ENCODE measurements at places on chromosomes 5 and 9. TPM values are rescaled to one million over a fixed set of nuclear protein-coding genes. Genes with fewer than 3 reads are reported as not detected.

Gene IL3
- total RNA-seq, result not detected

Gene INVS
- 9.1 TPM for total RNA-seq

Gene MYMK
- total RNA-seq, result not detected

DNA sequence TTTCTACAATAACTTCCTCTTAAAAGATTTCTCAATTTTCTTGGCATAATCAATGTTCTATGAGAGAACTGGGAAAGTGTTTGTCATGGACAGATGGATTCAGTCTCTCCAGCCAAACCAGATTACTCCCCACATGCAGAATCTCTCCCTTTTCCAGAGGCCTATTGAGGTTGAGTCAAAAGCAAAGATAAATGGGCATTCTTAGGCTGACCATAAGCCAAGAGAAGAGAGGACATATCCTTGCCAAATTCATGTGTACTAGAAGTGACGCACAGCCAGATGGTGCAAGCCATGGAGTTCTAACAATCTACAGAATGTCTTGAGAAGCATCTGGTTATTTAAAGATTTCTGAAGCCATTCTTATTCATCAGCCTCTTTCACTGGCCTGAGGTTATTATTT, 2115.0 kb downstream of the MAT2B start:
- no peak for DNase-seq

- no peak for DNase-seq
Measured at GRCh38 chr9:105232207-105232606, 12.2 kb upstream of the SLC44A1 start.

GRCh38 chr9:127216888-127217217, 47.7 kb upstream of the GARNL3 start:
- DNase-seq, result no peak

- DNase-seq, result no peak
Measured at GRCh38 chr9:131590907-131591844, 45.9 kb downstream of the PRRT1B start.

DNA sequence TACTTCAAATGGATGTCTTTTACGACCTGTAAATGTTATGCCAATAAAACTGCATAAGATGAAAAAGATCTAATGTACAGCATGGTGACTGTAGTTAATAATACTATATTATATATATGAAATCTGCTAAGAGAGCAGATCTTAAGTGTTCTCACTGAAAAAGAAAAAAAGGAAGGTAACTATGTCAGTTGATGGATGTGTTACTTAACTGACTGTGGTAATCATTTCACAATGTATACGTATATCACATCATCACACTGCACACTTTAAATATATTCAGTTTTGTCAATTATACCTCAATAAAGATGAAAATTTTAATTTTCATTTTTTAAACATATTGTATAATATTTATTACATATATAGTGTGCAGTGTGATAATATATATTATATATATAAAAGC, 31.9 kb downstream of the THBS4 start:
- DNase-seq, result no peak

DNA sequence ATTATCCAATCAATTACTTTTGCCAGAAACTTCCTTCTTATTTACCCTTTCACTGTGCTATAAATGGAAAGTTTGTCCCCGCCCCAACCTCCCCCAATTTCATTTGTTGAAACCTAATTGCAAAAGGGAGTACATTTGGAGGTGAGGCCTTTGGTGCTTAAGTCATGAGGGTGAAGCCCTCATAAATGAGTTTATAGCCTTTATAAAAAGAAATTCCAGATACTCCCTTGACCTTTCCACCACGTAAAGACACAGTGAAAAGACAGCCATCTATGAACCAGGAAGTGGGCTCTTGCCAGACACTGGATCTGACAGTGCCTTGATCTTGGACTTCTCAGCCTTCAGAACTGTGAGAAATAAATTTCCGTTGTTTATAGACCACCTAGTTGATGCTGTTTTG, 82.3 kb downstream of the NUDT12 start:
- DNase-seq, result no peak

GRCh38 chr5:61298580-61298979, 33.5 kb upstream of the ZSWIM6 start:
- no peak for DNase-seq

GRCh38 chr9:127064335-127064734, 58.1 kb downstream of the ANGPTL2 start:
- DNase-seq, result no peak
